H54 (cell line): ENCODE measurements at places on chromosomes 1 and 21.

DNA sequence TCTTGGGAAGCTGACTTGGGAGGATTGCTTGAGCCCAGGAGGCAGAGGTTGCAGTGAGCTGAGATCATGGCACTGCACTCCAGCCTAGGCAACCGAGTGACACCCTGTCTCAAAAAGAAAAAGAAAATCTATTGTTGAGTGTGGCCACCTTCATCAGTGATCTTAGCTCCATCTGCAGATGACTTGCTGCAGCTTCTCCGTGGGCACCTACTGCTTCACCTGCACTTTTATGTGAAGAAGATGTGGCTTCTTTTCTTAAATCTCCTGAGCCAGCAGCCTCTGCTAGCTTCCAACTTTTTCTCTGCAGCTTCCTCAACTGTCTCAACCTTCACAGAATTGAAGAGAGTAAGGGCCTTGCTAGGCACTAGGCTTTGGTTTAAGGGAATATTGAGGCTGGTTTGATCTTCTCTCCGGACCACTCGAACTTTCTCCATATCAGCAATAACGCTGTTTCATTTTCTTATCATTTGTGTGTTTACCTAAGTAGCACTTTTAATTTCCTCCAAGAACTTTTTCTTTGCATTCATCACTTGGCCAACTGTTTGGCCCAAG, 28.0 kb downstream of the AGPAT3 start:
- no peak for DNase-seq

DNA sequence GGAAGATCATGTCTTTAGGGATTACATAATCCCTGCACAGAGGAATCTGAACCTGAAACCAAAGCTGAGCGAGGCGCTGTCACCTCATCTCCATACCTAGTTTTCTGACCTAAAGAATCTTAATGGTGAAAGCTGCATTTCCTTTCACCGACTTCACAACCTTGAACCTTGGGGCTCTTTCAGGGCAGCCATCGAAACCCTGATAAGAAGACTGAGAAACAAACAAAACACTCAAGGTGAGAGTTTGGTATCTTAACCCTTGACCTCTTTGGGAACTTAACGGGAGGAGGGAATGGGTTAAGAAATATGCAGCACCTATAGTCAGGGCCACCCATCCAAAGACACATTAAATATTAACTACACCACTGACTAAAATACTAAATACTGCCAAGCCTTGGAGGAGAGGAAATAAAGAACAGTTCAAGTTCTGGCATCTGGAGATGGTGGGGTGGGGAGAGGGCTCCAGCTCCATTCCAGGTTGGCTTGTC, 2.0 kb downstream of the C1orf116 start:
- no peak for DNase-seq

GRCh38 chr1:89812992-89813391, 7.8 kb upstream of the LRRC8D start:
- no peak for DNase-seq

- DNase-seq = no peak
Measured at GRCh38 chr21:14876524-14876840, 188.3 kb downstream of the NRIP1 start.

GRCh38 chr1:196464480-196464941, 143.7 kb downstream of the KCNT2 start:
- no peak for DNase-seq

DNA sequence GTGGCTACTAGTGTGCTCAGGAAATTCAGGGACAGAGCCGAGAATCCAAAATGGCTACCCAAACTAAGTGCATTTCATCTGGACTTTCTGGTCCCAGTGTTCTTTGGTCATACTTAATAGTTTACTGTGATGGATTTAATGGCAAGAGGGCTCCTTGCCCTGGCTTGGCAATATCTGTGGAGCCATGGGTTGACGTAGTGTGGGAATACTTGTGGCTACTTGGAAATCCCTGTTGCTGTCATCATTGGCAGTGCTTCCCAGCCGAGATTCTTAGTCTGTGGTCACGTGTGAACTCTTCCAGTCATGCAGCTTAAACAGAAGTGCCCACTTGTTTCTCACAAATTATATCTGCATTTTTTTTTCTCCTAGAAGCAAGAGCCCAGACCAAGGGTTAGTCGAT, 198.9 kb downstream of the HS2ST1 start:
- no peak for DNase-seq

DNA sequence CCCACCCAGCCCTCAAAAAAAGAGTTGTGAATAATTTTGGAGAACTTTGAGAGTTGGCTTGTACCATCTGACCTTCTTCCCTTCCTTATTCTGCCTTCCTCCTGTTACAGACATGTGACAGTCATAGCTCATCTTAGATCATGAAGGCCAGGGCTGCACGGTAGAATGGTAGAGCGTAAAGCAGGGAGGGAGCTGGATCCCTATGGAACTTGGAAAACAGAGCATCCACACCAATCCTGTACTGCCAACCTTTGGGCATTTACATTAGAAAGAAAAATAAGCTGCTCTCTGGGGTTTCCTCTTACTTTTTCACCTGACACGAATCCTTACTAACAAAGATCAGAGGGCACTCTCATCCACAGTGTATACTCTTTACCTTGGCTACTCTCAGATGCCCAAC, 121.5 kb downstream of the GPR52 start:
- DNase-seq = no peak

- no peak for DNase-seq
Measured at GRCh38 chr1:166032572-166033371, 134.0 kb downstream of the FAM78B start.
